ENCODE measurements at places on chromosomes 7 and 10.
A peak's percentile ranks its signal among the peaks of the same experiment; 100 is the strongest.

DNA sequence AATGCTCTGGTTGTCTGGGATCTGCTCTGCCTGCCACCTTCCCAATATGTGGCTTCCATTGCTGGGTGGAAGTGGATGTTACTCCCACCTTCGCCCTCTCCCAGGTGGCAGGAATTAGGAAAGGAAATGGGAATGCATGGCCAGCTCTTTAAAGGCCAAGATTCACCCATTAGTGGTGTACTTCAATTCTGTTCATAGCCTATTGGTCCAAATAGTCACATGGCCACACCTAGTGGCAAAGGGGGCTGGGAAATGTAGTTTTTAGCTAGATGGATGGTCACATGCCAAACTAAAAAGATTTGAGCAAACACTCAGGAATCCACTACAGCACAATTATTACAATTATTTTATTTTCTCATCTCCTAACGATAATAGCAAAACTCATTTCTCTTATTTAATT lies 135.1 kb downstream of the NPY start:
- DNase-seq, result no peak

DNA sequence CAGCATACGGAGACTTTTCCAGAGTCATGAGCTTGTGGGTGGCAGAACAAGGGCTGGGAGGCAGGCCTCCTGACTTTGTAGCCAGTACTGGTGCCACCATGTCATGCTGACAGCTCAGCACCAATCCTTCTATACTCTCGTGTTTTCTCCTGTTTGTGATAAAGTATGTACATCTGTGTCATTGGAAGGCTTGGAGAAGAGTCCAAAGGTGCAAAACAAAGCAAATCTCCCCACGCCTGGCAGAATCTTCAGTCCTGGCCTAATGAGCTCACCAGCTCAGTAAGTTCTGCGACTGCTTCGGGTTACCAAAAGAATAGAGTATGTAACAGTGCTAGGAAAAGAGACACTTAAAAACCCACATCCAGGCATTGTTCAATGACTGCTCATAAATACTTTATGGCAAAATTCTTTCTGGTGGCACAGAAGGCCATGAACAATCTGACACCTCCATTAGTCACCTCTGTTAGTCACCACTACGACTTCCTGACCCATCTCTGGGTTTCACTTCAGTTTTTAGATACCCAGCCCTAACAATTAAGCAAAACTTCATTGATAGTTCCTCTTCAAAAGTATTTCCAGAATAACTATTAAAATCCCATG lies 24.5 kb downstream of the STEAP1 start:
- no peak for DNase-seq

- DNase-seq, result peak; percentile 80
Measured at GRCh38 chr7:41881331-41882130, 178.6 kb upstream of the INHBA start.

DNA sequence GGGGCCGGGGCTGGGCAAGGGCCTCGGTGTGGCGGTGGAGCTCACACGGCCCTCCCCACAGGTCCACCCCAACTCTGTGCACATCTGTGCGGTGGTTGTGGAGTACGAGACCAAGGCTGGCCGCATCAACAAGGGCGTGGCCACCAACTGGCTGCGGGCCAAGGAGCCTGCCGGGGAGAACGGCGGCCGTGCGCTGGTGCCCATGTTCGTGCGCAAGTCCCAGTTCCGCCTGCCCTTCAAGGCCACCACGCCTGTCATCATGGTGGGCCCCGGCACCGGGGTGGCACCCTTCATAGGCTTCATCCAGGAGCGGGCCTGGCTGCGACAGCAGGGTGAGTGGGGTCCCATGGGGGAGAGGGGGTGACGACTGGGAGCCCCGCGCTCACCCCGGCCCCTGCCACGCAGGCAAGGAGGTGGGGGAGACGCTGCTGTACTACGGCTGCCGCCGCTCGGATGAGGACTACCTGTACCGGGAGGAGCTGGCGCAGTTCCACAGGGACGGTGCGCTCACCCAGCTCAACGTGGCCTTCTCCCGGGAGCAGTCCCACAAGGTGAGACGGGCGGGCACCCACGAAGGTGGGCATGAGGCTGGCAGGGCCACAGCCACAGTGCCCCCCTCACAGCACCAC lies 8.8 kb downstream of the TMEM120A start:
- DNase-seq, result no peak

- no peak for DNase-seq
Measured at GRCh38 chr10:64368298-64368697, 847.1 kb downstream of the REEP3 start.

DNA sequence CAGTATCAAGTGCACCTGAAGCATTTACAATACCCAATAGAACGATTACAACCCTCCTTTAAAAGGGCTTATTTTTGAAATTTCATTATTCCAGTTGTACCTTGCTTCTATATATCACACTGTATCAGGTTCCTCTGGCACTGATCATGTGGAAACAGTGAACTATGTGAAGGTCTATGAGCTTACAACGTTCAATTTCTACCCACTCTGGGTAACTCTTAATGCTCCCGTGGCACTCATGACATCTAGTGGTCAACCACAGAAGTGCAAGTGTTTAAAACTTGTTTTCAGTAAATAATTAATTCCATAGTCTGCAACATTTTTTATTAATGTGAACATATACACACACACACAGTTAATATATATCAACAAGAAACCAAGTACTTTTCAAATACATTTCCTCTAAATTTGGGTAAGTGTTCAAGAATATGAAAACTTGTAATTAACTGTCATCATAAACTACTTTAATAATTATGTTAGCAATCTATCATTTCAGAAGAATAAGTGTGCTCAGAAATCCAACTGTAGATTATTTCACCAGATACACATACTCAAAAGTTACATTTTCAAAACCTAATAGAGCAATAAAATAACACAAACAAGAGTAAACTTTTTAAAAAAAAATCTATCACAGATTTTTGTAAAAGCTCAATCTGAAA lies 61.0 kb downstream of the MPP7 start:
- DNase-seq, result peak; percentile 27
